ENCODE measurements at places on chromosomes 6 and 20.

GRCh38 chr20:39825950-39826349, 863.1 kb downstream of the MAFB start:
- no peak for DNase-seq

DNA sequence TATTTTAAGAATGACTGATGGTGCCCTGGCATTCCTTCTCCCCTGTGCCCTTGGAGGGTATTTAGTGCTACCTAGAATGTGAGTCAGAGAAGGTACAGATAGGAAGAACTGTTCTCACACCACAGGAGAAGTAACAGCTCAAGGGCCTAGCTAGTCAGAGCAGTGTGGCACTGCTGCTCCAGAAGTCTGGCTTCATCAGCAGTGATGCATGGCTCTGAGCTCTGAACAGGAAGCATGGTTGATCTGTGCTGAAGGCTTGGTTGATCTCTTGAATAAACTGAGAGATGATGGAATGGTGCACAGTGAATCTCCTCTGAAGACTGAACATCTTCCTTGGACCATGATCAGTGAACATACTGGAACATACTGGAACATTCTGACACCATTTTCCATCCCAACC, 425.3 kb upstream of the SLC35B3 start:
- no peak for DNase-seq

DNA sequence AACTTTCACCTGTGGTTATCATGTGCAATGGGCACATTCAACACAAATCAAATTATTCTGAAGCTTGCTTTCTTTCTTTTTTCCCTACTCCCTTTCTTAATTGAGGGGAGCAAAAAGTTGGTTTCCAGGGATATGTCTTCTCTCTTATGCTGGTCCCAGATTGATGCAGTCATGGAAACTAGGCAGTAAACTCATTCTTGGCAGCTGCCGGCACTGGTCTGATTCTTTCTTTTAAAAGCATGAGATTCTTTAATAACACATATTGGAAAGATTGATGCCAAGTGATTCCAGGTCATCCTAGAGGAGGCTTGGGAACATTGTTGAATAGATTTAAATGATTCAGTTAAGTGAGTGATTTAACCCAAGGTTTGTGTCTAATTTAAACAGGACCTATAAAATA, 29.0 kb downstream of the PTPRA start:
- DNase-seq: no peak

GRCh38 chr6:57247603-57248002, 25.5 kb upstream of the RAB23 start:
- DNase-seq: no peak

DNA sequence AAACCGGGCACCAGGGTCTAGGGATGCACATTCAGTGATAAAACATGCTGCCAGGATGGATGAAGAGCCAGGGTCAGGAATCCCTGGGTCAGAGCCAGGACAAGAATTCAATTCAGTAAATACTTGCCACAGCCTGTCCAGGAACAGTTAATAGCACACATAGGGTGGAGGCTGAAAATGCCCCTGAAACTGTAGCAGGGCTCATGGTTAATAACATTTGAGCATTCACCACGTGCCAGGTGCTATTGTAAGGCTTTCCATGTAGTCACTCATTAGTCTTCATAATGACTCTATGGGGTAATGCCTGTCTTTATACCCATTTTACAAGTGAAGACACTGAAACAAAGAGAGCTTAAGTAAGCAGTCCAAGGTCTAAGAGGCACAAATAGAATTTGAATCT, 296.3 kb downstream of the LRFN2 start:
- no peak for DNase-seq

DNA sequence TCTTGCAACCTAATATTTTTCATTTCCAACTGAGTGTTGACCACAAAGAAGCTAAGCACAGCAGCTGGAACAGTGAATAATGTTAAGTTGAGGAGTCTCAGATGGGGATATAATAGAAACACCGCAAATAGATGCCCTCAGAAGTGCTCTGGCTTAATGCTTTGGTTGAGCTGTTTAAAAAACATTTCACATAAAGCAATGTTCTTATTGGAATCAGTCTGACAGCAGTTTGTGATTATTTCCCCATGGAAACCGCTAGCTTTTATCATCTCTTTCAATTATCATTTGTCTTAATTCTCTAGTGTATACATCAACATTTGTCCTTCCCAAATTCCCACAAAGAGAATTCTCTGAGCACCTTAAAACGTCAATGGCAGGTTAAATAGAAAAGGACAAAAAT, 30.8 kb downstream of the METTL24 start:
- no peak for DNase-seq

DNA sequence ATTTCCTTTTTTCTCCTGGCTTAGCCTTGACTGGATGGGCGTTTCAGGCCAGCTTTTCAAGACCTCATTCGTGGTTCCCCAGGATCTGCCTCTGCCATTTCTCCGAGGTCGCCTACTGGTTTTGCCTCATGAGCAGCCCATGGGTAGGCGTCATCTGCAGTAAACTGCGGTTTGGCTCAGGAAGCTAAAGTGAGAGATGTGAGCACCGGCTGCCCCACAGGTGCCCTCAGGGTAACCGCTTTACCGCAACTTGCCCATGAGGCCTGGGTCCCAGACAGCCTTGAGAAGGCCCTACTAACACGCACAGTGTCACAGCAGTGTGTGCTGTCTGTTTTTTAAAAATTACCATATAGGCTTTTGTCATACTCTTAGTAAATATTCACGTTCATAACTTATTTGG, 53.4 kb upstream of the TBXT start:
- no peak for DNase-seq

DNA sequence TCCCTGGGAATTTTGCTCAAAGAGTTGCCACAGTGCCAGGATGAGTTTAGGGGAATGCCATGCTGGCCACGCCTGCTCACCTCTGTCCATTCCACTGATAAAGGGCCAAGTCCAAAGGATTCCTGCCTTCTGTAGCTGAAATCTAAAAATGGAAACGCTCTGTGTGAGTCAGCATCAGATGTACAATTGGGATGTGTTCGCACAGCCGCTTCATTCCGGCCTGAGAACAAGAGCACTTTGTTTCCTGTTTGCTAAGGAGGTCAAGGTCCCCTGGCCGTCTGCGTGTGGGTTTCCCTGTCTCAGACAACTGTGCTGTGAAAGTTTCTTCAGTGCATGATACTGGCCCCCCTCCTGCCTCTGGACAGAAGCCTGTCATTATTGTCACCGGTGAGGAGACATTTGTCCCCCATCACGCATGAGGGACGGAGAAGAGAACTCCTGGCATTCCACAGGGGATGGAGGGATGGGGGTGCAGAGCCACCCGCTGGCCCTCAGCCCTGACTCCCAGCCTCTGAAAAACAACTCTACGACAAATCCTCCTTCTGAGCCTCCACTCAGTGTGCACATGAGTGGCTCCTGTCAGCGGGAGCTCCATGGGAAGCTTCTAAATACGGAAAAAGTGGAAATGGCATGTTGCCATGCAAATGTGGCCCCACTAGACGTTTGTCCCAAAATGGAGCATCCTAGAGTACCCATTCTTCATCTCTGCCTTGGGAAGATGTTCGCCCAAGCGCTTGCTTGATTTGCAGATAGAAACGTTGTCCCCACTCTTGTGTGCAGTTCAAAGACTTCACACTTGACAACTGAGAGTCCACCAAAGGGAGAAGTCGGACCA, 143.5 kb upstream of the AFDN start:
- no peak for DNase-seq

DNA sequence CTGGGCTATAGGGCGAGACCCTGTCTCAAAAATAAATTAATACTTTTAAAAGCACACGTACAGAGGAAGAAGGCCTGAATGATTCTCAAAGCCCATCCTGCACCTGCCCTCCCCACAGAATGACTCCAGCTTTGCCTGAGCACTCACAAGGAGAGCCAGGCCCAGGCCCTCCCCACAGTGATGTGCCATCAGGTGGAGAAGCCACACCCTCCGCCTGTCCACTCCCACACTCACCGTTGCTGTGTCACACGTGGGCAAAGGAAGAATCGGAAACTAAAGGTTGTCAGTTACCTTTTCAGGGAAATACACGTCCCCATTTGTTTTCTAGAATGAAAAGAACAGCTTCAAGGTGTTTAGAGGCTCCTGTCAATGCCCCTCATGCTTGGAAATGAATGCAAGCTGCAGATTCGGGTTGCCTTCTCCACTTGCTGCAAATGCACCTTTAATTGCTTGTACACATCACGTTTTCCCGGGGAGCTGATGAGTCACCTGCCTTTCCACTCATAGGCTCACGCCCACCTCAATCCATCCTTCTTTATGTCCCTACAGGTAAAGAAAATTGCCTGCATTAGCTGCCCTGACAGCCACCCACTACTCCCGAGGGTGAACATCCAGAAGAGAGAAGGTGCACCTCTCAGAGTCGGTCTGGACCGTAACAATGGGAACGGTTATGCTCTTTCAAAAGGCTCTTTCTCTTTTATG, 45.5 kb upstream of the AFDN start:
- no peak for DNase-seq

- DNase-seq: no peak
Observed at GRCh38 chr6:53746442-53747103, 48.2 kb upstream of the LRRC1 start.

- DNase-seq: no peak
Observed at GRCh38 chr20:44803383-44803941, 6.9 kb downstream of the RIMS4 start.

GRCh38 chr6:26367114-26367513, 2.1 kb downstream of the BTN3A2 start:
- DNase-seq: no peak

DNA sequence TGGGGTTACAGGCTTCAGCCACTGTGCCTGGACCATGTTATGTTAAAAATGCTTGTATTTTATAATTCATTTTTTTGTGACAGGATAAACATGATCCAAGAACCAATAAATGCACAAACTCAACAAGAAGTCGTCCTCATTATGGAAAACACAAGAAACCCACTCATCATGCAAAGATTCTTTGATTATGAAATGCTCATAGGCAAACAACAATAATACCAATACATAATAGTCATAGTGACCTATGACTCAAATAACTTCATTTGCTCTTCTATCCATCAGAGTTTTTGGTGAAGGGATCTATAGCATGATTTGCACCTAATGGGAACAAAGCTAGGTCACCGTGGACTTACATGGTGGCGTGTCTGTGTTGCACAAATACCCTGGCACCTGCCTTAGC, 217.1 kb upstream of the THEMIS start:
- DNase-seq: no peak

DNA sequence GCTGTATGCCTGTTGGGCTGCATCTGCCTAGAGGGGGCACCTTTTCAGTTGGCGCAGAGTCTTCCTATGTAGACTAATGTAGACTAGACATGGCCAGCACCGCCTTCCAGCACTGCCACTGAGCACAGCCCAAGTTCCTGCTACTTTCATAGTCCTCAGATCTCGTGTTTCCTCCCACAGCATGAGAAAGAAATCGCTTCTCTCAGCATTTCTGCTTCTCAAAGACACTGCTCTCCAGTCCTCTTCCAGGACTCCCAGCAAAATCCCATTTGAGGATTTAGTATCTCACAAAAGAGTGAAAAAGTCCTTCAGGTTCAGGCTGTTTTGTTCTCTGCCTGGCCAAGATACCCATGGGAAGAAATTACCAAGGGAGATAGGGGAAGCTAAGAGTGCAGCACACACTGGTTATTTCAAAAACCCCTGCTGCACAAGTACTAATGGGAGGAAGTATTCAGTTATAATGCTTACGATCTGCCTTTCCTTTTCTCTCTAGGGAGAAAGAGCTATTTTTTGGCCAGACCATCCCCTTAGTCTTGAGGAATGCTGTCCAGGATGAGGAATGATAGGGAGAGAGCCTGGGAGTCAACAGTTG, 35.7 kb downstream of the OGFRL1 start:
- DNase-seq: no peak

- DNase-seq: no peak
Observed at GRCh38 chr20:10490257-10490656, 55.2 kb downstream of the SLX4IP start.

GRCh38 chr6:7004581-7005297, 103.0 kb upstream of the RREB1 start:
- no peak for DNase-seq

GRCh38 chr6:30378290-30378937, 33.5 kb downstream of the RPP21 start:
- no peak for DNase-seq

GRCh38 chr6:116461331-116461931, at the start of gene CALHM6:
CALHM6 (plus strand) TSS chr6:116461375; CDS start chr6:116461930, 555 bp downstream.
- no peak for DNase-seq

DNA sequence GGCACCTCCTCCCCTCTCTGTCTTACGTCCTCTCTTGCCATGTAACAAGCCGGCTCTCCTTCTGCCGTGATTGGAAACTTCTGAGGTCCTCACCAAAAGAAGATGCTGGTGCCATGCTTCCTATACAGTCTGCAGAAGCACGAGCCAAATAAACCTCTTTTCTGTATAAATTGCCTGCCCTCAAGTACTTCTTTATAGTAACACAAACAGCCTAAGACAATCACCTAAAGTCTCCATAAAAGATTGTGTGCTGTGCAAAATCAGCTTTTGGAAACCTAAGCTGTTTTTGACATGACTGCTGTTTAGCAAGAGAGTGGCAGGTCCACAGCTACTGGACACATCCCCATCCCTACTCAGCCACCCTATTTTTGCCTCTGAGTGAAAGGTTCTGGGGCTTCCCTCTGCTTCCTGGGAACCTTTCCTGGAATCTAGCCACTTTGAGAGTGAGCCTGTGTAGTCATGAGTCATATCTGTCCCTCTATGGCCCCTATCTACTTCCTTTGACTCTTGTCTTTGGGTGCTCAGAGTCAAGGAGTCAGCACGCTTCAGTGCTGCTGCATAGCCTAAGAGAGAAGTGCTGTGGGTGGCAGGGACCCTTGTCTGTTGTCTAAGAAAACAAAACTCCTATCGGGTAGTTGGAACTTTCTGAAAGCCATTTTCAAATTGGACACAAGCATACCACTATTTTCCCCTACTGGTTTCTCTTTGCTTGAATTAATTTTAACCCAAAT, 110.0 kb downstream of the PPP1R14C start:
- no peak for DNase-seq

DNA sequence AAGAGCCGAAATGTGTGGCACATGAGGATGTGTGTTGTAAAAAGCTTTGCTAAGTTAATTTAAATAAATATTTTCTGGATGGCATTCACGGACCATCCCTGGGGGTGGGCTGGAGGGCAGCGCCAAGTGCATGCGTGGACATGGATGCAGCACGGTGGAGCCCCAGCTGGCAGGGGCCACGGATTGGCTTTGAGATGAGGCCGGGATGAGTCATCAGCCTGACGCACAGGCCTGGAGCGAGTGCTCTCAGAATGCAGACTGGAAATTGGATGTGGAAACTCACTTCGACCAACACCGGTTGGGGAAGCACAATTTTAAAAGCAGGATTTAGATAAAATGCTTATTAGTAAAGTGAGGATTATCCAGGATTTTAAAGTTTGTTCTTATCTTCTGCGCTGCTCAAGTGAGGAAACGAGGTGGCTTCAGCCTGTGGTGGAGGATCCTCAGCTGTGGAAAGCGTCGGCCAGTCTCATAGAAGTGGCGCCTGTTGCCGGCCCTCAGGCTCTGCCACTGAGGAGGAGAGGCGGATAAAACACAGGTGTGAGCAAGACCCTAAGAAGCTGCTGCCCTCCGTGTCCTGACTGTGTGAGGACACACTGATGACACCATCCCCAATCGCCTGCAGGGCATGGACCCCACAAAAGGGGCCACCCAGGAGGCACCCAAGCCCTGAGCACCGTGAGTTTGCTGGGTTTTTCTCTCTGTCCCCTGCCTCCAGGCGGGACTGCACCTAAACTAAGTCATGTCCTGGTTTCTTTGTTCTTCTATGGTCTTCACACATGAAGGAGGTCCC, 279.7 kb downstream of the CDH4 start:
- DNase-seq: no peak

- no peak for DNase-seq
Observed at GRCh38 chr6:121730616-121731015, 295.2 kb downstream of the GJA1 start.

- no peak for DNase-seq
Observed at GRCh38 chr20:8454137-8454712, 322.2 kb downstream of the PLCB1 start.

GRCh38 chr20:39897058-39897457, 792.0 kb downstream of the MAFB start:
- DNase-seq: no peak
